NCI-H526 treated with DMSO at 0.1 percent for 48 hours (cell line): ENCODE measurements at places on chromosomes 5 and 9.

GRCh38 chr5:53291528-53291927 is 182.0 kb upstream of the MOCS2 start:
- DNase-seq, result no peak

- no peak for DNase-seq
These were observed 60.9 kb downstream of the TLE4 start for GRCh38 chr9:79632705-79633104.

GRCh38 chr5:121976979-121977378 is 15.2 kb downstream of the SRFBP1 start:
- no peak for DNase-seq

- DNase-seq, result no peak
These were observed 586 bp upstream of the FCHO2 start for GRCh38 chr5:72955143-72955767.
